ENCODE measurements at places on chromosomes 4 and X. TPM values are rescaled to one million over a fixed set of nuclear protein-coding genes. Genes with fewer than 3 reads are reported as not detected.

ERVMER34-1 gene
- total RNA-seq: 3.7 TPM

PFKFB1 gene
- total RNA-seq: 0.89 TPM

GRCh38 chrX:64894454-64895038 lies 81.7 kb downstream of the ZC4H2 start:
- no peak for DNase-seq

- DNase-seq: no peak
These were observed 7.3 kb upstream of the TMEM33 start for GRCh38 chr4:41927796-41928499.

GRCh38 chrX:129404670-129405008 lies 118.7 kb downstream of the SMARCA1 start:
- no peak for DNase-seq

SYTL5 gene
- 8.2 TPM for total RNA-seq

- no peak for DNase-seq
These were observed 213.2 kb downstream of the FBXW7 start for GRCh38 chr4:152322656-152323055.

All from ureter (tissue), 1 donor.